Gastrocnemius medialis (tissue), 4 donors: ENCODE measurements at places on chromosomes 2 and 18. TPM values are rescaled to one million over a fixed set of nuclear protein-coding genes. Genes with fewer than 3 reads are reported as not detected.

- no peak for DNase-seq
- H3K27me3 ChIP-seq: no peaks in the 10 kb centered on the region
- H3K4me1 ChIP-seq: no peaks in the 10 kb centered on the region
- H3K4me3 ChIP-seq: no peak overlapping the region
Observed at GRCh38 chr2:222440673-222441422, 16.5 kb downstream of the SGPP2 start.

GRCh38 chr2:109453371-109453995, 160.3 kb downstream of the SEPTIN10 start:
- H3K27me3 ChIP-seq: no peaks in the 10 kb centered on the region
- no peaks in the 10 kb centered on the region for H3K36me3 ChIP-seq
- no peak overlapping the region for H3K27ac ChIP-seq
- no peak overlapping the region for H3K4me3 ChIP-seq
- no peak for DNase-seq

GRCh38 chr2:105186967-105187498, 54.5 kb upstream of the GPR45 start:
- no peaks in the 10 kb centered on the region for H3K27me3 ChIP-seq
- no peaks in the 10 kb centered on the region for H3K36me3 ChIP-seq
- H3K27ac ChIP-seq: no peak overlapping the region
- no peak overlapping the region for H3K4me3 ChIP-seq
- no peak for DNase-seq
- H3K4me1 ChIP-seq: no peaks in the 10 kb centered on the region

DNA sequence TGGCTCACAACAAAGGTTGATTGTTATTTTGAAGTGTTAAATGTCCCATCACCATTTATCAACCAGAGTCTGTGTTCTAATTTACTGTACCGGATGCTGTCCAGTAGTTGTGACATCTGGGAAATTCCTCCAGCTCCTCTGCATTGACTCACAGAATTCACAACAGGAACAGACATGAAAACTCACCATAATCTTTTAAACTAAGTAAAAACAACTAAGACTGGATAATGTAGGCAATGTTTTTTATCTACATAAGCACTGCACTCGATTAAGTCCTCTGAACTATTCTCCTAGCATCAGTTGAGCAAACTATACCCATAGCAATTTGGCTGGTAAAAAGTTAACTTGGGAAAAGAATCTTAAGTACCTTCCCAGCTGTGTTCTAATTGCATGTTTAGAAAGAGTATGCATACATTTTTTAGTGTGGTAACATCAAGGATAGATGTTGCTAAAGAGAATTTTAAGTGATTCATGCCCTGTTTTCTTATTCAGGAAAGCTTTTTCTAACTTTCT, 42.9 kb upstream of the MYO1B start:
- no peaks in the 10 kb centered on the region for H3K36me3 ChIP-seq
- H3K4me1 ChIP-seq: no peaks in the 10 kb centered on the region
- H3K27ac ChIP-seq: no peak overlapping the region
- no peaks in the 10 kb centered on the region for H3K27me3 ChIP-seq

Gene SNORC
- 0.12 TPM for total RNA-seq

Gene MALL
- 2.1 TPM for total RNA-seq
